ENCODE measurements at places on chromosomes 16 and 17. TPM values are rescaled to one million over a fixed set of nuclear protein-coding genes. Genes with fewer than 3 reads are reported as not detected.

DNA sequence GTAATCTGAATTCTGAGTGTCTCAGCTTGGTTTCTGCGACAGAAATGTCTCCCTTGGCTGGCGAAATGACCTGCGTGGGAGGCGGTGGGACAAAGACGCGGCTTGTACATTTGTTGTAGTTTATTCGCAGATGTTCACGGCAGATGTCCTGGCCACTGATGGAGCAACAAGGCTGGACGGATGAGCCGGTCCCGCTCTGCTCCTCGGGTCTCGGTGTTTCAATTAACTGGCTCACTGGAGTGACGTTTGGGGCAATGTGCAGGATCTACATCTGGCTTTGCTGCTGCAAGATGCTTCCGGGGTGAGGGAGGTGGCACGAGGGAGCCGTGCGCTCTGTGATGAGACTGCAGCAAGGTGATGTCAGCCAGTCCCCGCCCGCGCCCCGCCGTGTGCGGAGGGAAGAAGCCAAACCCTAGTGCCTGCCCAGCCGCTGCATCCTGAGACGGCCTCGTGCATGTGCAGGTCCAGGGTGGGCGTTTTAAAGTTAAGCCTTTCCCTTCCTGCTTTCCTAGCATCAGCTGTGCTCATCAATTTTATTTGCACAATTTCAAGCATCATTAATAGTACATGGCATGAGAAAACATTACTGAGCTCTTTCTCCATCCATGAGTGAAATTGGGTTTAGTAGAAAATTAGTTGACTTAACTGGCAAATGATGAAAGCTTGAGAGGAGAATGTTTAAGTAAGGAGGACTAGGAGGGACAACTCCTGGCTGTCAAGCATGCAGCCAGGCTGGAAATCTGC lies 44.4 kb downstream of the MGAT5B start:
- H3K4me3 ChIP-seq = no peak overlapping the region
- H3K36me3 ChIP-seq = no peaks in the 10 kb centered on the region
- no peak overlapping the region for H3K27ac ChIP-seq

- H3K4me1 ChIP-seq = peaks cover 8% of the 10 kb centered on the region
- DNase-seq = no peak
- no peak overlapping the region for H3K27ac ChIP-seq
- no peak overlapping the region for H3K4me3 ChIP-seq
These were observed 56.2 kb upstream of the RPL38 start for GRCh38 chr17:74147056-74147835.

The CTRB2 gene
- total RNA-seq = not detected

The CSF3 gene
- not detected for total RNA-seq

- H3K27me3 ChIP-seq = peaks cover 31% of the 10 kb centered on the region
- H3K4me1 ChIP-seq = peaks cover 21% of the 10 kb centered on the region
- H3K4me3 ChIP-seq = peak overlapping the region; percentile 84
- no peaks in the 10 kb centered on the region for H3K36me3 ChIP-seq
- H3K27ac ChIP-seq = no peak overlapping the region
- no peak for DNase-seq
These were observed 2.2 kb downstream of the C17orf67 start for GRCh38 chr17:56831369-56832095.

DNA sequence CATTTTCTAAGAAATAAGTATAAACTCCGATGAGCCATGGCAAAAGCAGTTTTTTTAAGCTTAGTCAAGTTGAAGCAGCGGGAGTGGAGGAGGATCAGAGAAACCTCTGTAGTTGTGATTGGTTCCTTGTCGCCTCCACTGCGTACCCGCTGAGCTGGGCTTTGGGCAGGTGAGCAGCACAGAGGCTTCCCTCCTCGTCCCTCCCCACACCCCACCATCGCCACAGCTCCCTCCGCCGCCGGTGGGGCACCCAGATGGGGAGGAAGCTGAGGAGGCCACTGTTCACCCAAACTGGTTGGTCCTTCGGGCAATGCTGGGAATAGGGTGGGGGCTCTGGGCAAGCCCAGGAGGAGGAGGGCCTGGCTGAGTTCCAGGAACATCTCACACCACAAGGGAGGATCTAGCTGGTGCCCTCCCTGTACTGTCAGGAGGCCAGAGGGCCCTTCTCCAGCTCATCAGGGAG lies 5.2 kb upstream of the MRPL38 start:
- no peak overlapping the region for H3K4me3 ChIP-seq
- no peak for DNase-seq

- H3K27me3 ChIP-seq = no peaks in the 10 kb centered on the region
- H3K4me1 ChIP-seq = peaks cover 3% of the 10 kb centered on the region
- no peaks in the 10 kb centered on the region for H3K36me3 ChIP-seq
- no peak overlapping the region for H3K4me3 ChIP-seq
- DNase-seq = no peak
These were observed 10.0 kb upstream of the CFDP1 start for GRCh38 chr16:75443298-75443697.

The TBC1D3 gene
- total RNA-seq = not detected

The ZSCAN10 gene
- total RNA-seq = 519 TPM

The MT1M gene
- 1.1 TPM for total RNA-seq

DNA sequence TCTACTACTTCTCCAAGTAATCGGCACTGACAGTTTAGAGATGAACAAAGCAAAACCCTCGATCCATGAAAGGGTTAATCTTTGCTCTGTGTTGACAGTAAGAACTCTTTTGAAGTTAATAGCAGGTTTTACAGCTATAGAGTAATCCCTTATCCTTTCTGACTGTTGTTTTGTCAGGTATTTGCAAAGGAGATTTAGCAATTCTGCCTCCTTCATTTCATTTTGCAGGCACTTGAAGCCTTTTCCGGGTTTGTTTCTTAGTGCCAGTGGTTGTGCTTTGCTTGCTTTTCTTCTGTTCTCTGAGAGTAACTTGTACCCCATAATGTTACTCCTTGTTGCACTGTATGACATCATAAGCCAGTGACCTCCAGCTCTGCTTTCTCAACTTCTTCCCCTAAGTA lies 64.5 kb downstream of the TANGO6 start:
- H3K27me3 ChIP-seq = no peaks in the 10 kb centered on the region
- no peak overlapping the region for H3K4me3 ChIP-seq
- peaks cover 12% of the 10 kb centered on the region for H3K4me1 ChIP-seq
- no peak overlapping the region for H3K27ac ChIP-seq
- H3K36me3 ChIP-seq = no peaks in the 10 kb centered on the region

The GUCY2D gene
- total RNA-seq = not detected

DNA sequence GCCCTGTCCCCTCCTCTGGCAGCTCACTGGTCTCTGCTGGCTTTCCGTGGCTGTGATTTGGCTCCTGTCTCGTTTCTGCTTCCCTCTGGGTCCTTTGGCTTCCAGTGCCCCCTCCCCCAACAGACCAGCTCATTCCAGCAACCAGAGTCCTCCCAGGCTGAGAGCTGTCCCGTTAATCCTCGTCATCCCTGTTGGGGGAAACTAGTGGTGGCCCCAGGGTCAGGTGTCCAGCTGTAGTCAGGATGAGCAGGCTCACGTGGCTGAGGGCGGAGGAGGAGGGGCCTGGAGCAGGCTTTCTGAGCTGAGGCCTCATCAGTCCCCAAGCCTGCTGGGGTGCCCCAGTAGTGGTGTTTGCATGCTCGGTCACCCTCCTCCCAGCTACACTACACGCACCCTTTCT lies 10.7 kb upstream of the CBX4 start:
- no peak for DNase-seq
- H3K27ac ChIP-seq = no peak overlapping the region
- peaks cover 38% of the 10 kb centered on the region for H3K27me3 ChIP-seq
- peaks cover 7% of the 10 kb centered on the region for H3K4me1 ChIP-seq
- H3K4me3 ChIP-seq = no peak overlapping the region

- no peaks in the 10 kb centered on the region for H3K27me3 ChIP-seq
- no peak for DNase-seq
- H3K36me3 ChIP-seq = no peaks in the 10 kb centered on the region
- H3K4me1 ChIP-seq = peaks cover 16% of the 10 kb centered on the region
These were observed 54.9 kb downstream of the SIAH1 start for GRCh38 chr16:48330189-48330840.

The MT1X gene
- total RNA-seq = 293 TPM

DNA sequence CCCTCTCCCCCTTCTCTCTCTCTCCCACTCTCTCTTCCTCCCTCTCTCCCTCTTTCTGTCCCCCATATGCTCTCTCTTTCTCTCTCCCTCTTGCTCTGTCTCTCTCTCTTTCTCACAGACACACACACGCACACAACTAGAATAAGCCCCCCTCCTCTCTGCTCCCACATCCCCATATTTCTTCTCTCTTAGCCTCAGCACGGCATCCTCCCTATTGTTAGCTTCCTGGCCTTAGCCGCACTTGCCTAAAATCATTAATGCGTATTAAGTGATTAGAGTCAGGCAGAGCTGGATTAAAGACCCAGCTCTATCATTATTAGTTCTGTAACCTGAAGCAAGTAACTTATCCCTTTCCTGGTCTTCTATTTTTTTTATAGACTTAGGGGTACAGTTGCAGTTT lies 319.0 kb upstream of the C16orf82 start:
- H3K4me3 ChIP-seq = no peak overlapping the region
- no peak overlapping the region for H3K27ac ChIP-seq
- H3K36me3 ChIP-seq = no peaks in the 10 kb centered on the region
- DNase-seq = no peak
- H3K27me3 ChIP-seq = peaks cover 60% of the 10 kb centered on the region
- no peaks in the 10 kb centered on the region for H3K4me1 ChIP-seq

The PDILT gene
- not detected for total RNA-seq

DNA sequence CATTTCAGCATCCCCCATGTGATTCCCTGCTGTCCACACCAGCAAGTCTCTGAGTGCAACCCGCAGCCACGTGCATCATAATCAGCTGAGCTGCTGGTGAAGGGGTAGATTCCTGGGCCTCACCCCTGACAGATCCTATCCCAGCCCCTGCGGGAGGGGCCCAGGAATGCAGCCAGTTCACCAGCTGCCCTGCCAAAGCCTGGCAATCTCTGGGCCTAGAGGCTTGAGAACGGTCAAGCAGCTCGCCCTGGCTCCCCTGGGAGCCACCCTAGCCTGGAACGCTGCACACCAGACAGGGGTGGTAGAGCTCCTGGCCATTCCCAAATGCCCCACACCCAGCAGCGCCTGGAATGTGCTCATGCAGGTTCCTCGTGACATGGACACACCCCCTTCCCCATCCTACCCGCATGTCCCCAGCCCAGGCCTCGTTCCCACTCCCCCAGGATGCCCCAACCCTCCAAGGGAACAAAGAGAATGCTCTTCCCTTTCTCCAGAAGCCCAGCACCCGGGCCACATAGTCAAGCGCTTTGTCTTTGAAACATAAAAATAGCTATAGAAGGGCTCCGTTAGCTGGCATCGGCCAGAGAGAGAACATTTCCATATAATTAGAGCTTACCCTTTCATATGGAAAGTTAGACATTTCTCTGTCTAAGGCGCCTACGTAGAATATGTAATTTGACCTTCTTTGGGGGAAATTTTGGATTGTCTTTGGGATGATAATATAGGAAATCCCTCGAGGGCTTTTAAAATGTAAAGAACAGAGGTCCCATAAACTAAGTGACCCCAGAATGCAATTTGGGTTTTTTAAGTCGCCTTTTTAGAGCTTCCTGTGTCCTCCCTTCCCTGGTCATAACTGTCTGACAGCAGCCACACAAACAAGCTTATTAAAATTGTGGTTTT lies 3.4 kb downstream of the CEP295NL start:
- H3K4me1 ChIP-seq = peaks cover 20% of the 10 kb centered on the region
- no peaks in the 10 kb centered on the region for H3K36me3 ChIP-seq
- peak; percentile 77 for DNase-seq
- 0 out of 2 replicates have a peak overlapping the region, but pooled peaks have one; percentile 12 for H3K4me3 ChIP-seq
- peak overlapping the region; percentile 87 for H3K27ac ChIP-seq
- no peaks in the 10 kb centered on the region for H3K27me3 ChIP-seq

DNA sequence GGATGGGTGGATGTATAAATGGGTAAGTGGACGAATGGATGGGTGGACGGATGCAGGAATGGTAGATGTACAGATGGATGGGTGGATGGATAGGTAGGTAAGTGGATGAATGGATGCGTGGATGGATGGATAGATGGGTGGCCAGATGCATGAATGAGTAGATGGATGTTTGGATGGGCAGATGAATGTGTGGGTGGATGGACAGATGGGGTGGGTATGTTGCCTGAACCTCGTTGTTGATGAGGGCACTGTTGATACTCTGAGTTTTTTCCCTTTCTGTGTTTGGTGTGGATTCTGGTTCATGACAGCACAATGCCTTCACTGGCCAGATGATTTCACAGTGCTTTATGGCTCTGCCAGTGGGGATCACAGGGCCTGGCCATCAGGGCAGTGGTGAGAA lies 208.3 kb downstream of the NPIPB11 start:
- no peaks in the 10 kb centered on the region for H3K4me1 ChIP-seq
- H3K4me3 ChIP-seq = no peak overlapping the region
- H3K27ac ChIP-seq = no peak overlapping the region
- no peaks in the 10 kb centered on the region for H3K36me3 ChIP-seq
- no peak for DNase-seq

The NARF gene
- 83.8 TPM for total RNA-seq

The HOXB1 gene
- total RNA-seq = not detected

DNA sequence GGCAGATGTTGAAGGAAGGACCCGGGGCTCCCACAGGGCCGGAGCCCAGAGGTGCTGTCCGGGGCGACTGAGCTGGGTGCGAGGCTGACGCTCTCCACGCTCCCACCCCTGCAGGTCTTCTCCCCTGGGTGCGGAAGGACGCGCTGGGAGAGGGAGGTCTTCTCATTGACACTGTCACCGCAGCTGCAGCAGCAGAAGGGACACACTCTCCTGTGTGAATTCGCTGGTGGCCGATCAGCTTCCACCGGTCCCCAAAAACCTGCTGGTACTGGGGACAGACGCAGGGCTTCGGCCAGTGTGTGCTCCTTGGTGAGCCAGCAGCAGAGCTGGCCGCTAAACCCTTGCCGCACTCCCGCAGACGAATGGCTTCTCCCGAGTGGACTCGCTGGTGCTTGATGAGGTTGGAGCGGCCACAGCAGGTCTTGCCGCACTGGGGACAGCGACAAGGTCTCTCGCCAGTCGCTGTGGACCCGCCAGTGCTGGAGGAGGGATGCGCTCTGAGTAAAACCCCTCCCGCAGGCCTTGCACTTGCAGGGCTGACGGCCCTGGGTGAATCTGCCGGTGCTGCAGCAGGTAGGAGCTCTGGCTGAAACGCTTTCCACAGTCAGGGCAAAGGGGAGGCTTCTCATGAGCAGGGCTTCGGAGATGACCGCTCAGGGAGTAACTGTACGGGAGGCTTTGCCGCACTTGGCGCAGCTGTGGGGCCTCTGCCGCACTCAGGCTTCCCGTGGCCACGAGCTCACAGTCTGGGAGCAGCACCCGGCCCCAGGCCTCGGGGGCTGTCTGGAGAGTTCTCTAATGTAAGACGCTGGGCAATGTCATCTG lies 6.2 kb downstream of the ZNF843 start:
- H3K4me1 ChIP-seq = no peaks in the 10 kb centered on the region
- H3K36me3 ChIP-seq = no peaks in the 10 kb centered on the region
- H3K27ac ChIP-seq = no peak overlapping the region
- DNase-seq = no peak
- no peaks in the 10 kb centered on the region for H3K27me3 ChIP-seq

The NGFR gene
- 6.8 TPM for total RNA-seq

The SOCS7 gene
- total RNA-seq = 26.1 TPM

GRCh38 chr17:59712862-59713261 lies 5.4 kb downstream of the VMP1 start:
- H3K27ac ChIP-seq = no peak overlapping the region
- H3K27me3 ChIP-seq = no peaks in the 10 kb centered on the region
- no peaks in the 10 kb centered on the region for H3K36me3 ChIP-seq
- H3K4me1 ChIP-seq = peaks cover 8% of the 10 kb centered on the region
- DNase-seq = no peak
